ENCODE measurements at places on chromosomes 5 and 9. TPM values are rescaled to one million over a fixed set of nuclear protein-coding genes. Genes with fewer than 3 reads are reported as not detected.

The BSPRY gene
- total RNA-seq: 6.5 TPM

The OR1N1 gene
- not detected for total RNA-seq

The PTGES2 gene
- 112 TPM for total RNA-seq

The COL23A1 gene
- 0.43 TPM for total RNA-seq

The REEP2 gene
- total RNA-seq: 1.9 TPM
